CD8-positive, alpha-beta memory T cell (primary cell): ENCODE measurements at places on chromosomes 7 and 10. TPM values are rescaled to one million over a fixed set of nuclear protein-coding genes. Genes with fewer than 3 reads are reported as not detected.

- DNase-seq, result no peak
- no peaks in the 10 kb centered on the region for H3K36me3 ChIP-seq
- H3K4me1 ChIP-seq, result no peaks in the 10 kb centered on the region
- H3K4me3 ChIP-seq, result no peak overlapping the region
- no peak overlapping the region for H3K27ac ChIP-seq
These were observed 97.4 kb downstream of the ATXN7L1 start for GRCh38 chr7:105778956-105779355.

GRCh38 chr7:20201380-20201779, 15.8 kb downstream of the MACC1 start:
- no peaks in the 10 kb centered on the region for H3K4me1 ChIP-seq
- no peaks in the 10 kb centered on the region for H3K27me3 ChIP-seq
- DNase-seq, result no peak
- H3K27ac ChIP-seq, result no peak overlapping the region
- H3K4me3 ChIP-seq, result no peak overlapping the region

DNA sequence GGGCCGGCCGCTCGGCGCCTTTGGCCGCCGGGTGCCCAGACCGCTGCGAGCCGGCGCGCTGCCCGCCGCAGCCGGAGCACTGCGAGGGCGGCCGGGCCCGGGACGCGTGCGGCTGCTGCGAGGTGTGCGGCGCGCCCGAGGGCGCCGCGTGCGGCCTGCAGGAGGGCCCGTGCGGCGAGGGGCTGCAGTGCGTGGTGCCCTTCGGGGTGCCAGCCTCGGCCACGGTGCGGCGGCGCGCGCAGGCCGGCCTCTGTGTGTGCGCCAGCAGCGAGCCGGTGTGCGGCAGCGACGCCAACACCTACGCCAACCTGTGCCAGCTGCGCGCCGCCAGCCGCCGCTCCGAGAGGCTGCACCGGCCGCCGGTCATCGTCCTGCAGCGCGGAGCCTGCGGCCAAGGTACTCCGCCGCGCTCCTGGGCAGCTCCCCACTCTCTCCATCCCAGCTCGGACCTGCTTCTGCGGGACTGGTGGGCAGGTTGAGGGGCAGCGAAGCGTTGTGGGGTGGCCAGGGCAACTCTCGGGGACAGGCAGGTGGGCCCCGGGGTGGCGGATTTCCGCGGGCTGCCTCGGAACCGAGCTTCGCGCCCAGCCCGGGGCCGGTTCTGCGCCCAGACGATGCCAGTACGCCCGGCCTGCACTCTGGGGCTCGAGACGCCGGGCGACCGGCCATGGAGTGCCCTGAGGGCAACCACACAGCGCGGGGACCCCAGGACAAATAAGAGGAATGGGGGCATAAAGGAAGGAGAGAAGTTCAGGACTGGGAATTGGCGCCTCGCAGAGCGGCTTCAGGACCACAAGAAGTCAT, 578 bp downstream of the HTRA1 start:
- H3K27me3 ChIP-seq, result peaks cover 36% of the 10 kb centered on the region
- peak overlapping the region; percentile 49 for H3K4me3 ChIP-seq
- H3K36me3 ChIP-seq, result no peaks in the 10 kb centered on the region
- H3K4me1 ChIP-seq, result peaks cover 9% of the 10 kb centered on the region

GRCh38 chr10:22042557-22043326, 39.2 kb upstream of the DNAJC1 start:
- H3K36me3 ChIP-seq, result no peaks in the 10 kb centered on the region
- no peaks in the 10 kb centered on the region for H3K4me1 ChIP-seq
- no peaks in the 10 kb centered on the region for H3K27me3 ChIP-seq
- H3K4me3 ChIP-seq, result no peak overlapping the region

DNA sequence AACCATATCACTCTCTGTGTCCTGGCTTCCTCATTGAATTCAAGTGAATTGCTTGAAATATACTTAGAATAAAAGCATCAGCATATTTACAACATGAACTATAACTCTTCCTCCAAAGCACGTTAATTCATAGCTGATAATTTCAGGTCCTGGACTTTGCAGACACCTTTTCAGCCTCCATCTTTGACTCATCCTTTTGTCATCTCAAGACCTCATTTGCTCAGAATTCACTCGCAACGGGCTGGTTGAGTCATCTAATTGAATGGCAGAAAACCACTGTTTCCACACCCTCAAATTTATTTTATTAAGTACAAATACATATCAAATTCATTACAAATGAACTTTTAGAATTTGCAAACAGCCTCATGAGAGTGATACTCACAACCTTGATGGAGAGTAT, 545.7 kb downstream of the GATA3 start:
- no peaks in the 10 kb centered on the region for H3K27me3 ChIP-seq
- no peak overlapping the region for H3K27ac ChIP-seq
- H3K36me3 ChIP-seq, result no peaks in the 10 kb centered on the region
- H3K4me3 ChIP-seq, result no peak overlapping the region

DNA sequence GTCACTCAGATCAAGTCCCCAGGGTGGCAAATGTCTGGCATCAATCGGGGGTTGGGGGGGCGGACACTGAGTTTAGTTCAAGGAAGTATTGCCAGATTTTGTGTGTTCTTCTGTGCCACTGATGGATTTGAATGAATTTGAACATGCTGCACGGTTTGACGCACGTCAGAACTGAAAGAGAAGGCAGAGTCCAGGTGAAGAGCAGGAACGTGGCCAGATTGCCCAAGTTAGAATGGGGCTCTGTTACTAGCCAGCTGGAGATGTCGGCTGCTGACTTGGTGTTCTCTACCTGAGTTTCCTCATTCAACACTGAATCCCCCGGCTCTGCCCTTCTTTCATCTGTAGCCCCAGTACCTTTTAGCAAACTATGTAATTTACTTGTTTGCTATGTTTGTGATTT, 180.2 kb downstream of the PRKCQ start:
- H3K27me3 ChIP-seq, result no peaks in the 10 kb centered on the region
- no peaks in the 10 kb centered on the region for H3K36me3 ChIP-seq
- H3K4me3 ChIP-seq, result no peak overlapping the region
- H3K4me1 ChIP-seq, result peaks cover 6% of the 10 kb centered on the region
- DNase-seq, result no peak
- no peak overlapping the region for H3K27ac ChIP-seq

- no peaks in the 10 kb centered on the region for H3K36me3 ChIP-seq
- no peaks in the 10 kb centered on the region for H3K4me1 ChIP-seq
- peak; percentile 49 for DNase-seq
- no peak overlapping the region for H3K4me3 ChIP-seq
- H3K27ac ChIP-seq, result no peak overlapping the region
These were observed 23.0 kb downstream of the ASB15 start for GRCh38 chr7:123624527-123625183.

DNA sequence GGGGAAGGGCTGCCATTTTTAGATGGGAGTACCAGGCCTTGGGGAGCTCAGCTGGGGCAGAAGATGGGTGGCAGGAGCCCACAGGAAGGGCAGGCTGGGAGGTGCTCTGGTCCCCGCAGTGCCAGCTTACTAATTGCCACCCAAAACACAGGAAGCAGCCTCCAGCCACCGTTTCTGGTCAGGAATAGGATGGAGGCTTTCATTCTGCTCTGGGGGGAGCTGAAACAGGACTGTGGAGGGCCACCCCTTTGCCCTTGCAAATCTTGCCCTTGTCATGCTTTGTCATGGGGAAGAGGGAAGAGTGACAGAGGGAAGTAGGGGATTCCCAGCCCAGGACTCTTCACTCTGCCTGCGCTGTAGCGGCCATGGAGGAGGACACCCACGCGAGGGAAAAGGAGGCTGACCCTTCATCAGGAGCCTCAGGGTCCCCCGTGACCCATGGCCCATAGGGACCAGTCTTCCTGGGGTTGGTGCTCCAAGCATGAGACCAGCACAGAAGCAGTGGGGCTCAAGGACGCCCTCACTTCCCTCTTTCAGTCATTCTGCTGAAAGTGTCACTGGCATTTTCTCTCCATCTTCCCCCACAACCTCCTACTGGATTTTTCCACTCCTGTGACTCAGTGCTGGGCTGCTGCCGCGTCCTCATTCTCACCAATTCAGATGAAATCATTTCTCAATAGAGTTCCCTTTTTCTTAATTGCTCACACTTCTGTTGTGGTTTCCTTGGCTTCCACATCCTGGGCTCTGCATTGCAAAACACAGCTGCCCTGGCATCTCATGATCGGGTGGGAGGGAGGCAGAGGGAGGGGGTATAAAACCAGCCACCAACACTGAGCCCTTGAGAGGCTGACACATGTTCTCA, 61.9 kb downstream of the MKI67 start:
- peaks cover 58% of the 10 kb centered on the region for H3K4me1 ChIP-seq
- peak overlapping the region; percentile 53 for H3K4me3 ChIP-seq
- H3K27ac ChIP-seq, result peak overlapping the region; percentile 45
- H3K36me3 ChIP-seq, result peaks cover 35% of the 10 kb centered on the region

DNA sequence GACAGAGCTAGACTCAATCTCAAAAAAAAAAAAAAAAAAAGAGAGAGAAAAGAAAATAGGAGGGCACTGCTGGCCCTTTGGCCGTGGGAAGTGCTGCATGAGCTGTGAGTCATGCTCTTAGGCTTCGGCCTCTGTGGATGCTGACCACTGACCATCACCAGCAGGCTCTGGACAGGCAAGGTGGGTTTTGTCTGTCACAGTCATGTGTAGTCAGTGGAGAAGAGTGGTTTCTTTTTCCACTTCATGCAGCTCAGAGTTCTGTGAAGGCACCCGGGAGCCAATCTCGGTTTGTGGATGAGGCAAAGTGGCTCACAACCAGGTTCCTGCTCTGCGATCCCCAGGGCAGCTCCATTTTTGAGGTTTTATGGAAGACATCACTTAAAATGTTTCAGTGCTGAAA, 58.1 kb downstream of the PRTFDC1 start:
- no peaks in the 10 kb centered on the region for H3K27me3 ChIP-seq
- H3K4me3 ChIP-seq, result peak overlapping the region; percentile 56
- H3K36me3 ChIP-seq, result no peaks in the 10 kb centered on the region
- H3K27ac ChIP-seq, result peak overlapping the region; percentile 54
- H3K4me1 ChIP-seq, result peaks cover 47% of the 10 kb centered on the region
- DNase-seq, result no peak

DNA sequence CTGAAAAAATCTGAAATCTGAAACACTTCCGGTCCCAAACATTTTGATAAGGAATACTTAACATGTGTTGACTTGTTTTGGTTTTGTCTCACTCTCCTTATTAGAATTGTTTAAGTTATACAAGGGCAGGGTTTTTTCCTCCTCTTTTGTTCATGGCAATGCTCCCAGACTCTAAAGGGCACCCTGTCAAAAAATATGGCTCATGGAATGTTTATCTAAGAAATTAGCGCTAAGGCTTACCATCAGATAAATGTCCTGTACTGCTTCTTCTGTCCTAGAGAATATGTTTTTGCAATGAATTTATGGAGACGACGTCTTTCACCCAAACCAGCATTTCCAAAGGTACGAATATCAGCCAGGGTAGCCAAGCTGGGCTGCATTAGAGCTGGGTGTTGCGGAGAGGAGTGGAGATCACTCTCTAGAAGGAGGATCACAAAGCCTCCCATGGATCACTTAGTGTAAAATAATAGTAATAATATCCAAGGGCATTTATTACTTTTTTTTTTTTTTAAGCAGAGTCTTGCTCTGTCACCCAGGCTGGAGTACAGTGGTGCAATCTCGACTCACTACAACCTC, 46.8 kb downstream of the ERLIN1 start:
- H3K27me3 ChIP-seq, result no peaks in the 10 kb centered on the region
- no peak overlapping the region for H3K4me3 ChIP-seq
- no peak for DNase-seq
- no peak overlapping the region for H3K27ac ChIP-seq
- H3K4me1 ChIP-seq, result no peaks in the 10 kb centered on the region

GRCh38 chr7:42980084-42980483, 47.9 kb downstream of the MRPL32 start:
- DNase-seq, result no peak
- H3K4me3 ChIP-seq, result no peak overlapping the region
- no peaks in the 10 kb centered on the region for H3K4me1 ChIP-seq
- no peaks in the 10 kb centered on the region for H3K27me3 ChIP-seq
- H3K27ac ChIP-seq, result no peak overlapping the region

- H3K27ac ChIP-seq, result no peak overlapping the region
- no peaks in the 10 kb centered on the region for H3K4me1 ChIP-seq
- H3K27me3 ChIP-seq, result no peaks in the 10 kb centered on the region
- H3K36me3 ChIP-seq, result no peaks in the 10 kb centered on the region
- H3K4me3 ChIP-seq, result no peak overlapping the region
These were observed 140.2 kb upstream of the CHST15 start for GRCh38 chr10:124233546-124234138.

GRCh38 chr7:1218541-1219165, 14.0 kb upstream of the UNCX start:
- no peak for DNase-seq
- no peaks in the 10 kb centered on the region for H3K4me1 ChIP-seq
- peaks cover 7% of the 10 kb centered on the region for H3K27me3 ChIP-seq
- H3K4me3 ChIP-seq, result no peak overlapping the region
- H3K27ac ChIP-seq, result no peak overlapping the region
- H3K36me3 ChIP-seq, result no peaks in the 10 kb centered on the region

- no peak overlapping the region for H3K27ac ChIP-seq
- peaks cover 5% of the 10 kb centered on the region for H3K27me3 ChIP-seq
- no peaks in the 10 kb centered on the region for H3K36me3 ChIP-seq
- no peaks in the 10 kb centered on the region for H3K4me1 ChIP-seq
- no peak overlapping the region for H3K4me3 ChIP-seq
These were observed 34.2 kb downstream of the CAMK2B start for GRCh38 chr7:44291066-44291732.

DNA sequence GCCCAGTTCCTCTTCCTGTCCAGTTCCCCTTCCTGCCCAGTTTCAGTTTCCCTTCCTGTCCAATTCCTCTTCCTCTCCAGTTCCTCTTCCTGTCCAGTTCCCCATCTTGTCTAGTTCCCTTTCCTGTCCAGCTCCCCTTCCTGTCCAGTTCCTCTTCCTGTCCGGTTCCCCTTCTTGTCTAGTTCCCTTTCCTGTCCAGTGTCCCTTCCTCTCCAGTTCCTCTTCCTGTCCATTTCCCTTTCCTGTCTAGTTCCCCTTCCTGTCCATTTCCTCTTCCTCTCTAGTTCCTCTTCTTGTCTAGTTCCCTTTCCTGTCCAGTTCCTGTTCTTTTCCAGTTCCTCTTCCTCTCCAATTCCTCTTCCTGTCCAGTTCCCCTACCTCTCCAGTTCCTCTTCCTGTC, 68.1 kb upstream of the ADCY1 start:
- H3K36me3 ChIP-seq, result no peaks in the 10 kb centered on the region
- no peak overlapping the region for H3K27ac ChIP-seq
- no peaks in the 10 kb centered on the region for H3K4me1 ChIP-seq
- H3K27me3 ChIP-seq, result no peaks in the 10 kb centered on the region
- no peak overlapping the region for H3K4me3 ChIP-seq

DNA sequence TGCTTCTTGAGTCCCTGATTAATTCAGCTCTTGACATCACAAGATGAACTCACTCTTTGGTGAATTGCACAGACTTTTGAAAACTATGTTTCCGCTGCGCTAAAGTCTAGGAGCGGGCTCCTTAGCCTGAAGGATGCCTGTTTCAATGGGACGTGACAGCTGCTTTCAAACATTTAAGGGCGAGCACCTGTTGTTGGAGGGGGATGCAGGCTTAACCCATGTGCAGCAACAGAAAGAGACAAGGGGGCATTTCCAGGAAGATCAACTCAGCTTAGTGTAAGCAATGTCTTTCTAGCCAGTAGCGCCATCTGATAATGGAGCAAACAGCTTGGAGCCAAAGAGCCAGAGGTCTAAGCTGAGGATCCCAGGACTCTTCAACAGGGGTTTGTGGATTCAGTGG, 8.4 kb upstream of the PFKFB3 start:
- no peak for DNase-seq
- no peak overlapping the region for H3K4me3 ChIP-seq
- H3K27ac ChIP-seq, result no peak overlapping the region
- H3K27me3 ChIP-seq, result no peaks in the 10 kb centered on the region

- H3K27ac ChIP-seq, result no peak overlapping the region
- no peak overlapping the region for H3K4me3 ChIP-seq
- H3K36me3 ChIP-seq, result no peaks in the 10 kb centered on the region
- no peaks in the 10 kb centered on the region for H3K27me3 ChIP-seq
- no peak for DNase-seq
- H3K4me1 ChIP-seq, result no peaks in the 10 kb centered on the region
These were observed 29.7 kb downstream of the C1QL3 start for GRCh38 chr10:16491933-16492332.

SPDYE6 gene
- 0.89 TPM for polyA plus RNA-seq

NRAP gene
- not detected for polyA plus RNA-seq

CARD11 gene
- 40.9 TPM for polyA plus RNA-seq

NPFFR1 gene
- polyA plus RNA-seq, result not detected

SLC39A12 gene
- polyA plus RNA-seq, result not detected
